AG04449 (cell line): ENCODE measurements at places on chromosomes 3 and 15.

DNA sequence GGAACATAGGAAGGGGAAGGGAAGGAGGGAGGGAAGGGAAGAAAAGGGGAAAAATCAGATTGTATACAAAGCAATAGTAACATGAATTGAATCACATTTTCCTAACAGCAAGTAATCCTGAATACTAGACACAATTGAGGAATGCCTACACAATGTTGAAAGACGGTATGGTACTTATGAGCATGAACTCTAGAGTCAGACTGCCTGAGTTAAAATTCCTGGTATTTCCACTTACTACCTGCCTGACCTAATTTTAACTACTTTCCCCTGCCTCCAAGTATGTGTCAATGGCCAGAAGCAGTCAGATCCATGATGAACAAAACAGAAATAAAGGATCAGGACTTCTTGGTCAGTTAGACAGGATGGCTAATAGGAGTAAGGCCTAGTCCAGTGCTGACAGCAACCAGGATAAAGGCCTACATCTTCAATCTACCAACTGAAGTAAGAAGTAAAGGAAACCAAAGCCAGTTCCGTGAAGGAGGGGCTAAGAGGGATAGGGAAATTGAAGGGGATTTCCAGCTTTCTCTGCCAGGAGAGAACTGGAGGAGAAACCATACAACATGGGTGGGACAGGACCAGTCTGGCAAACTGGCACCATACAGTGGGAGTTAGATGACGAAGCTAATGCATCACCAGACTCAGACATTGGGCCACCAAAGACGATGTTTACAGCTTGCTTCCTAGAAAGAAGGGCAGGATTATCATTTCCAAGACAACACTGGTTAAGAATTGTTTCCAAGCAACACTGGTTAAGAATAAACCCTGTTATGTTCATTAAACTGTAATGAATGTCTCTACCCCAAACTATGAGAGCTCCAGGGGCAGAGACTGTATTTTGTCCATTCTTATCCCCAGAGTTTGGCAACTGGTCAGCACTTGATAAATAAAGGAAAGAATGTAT, 151.6 kb upstream of the UBE2E2 start:
- no peak for DNase-seq

GRCh38 chr3:186929186-186929585, 1.1 kb upstream of the ST6GAL1 start:
- no peak for DNase-seq

DNA sequence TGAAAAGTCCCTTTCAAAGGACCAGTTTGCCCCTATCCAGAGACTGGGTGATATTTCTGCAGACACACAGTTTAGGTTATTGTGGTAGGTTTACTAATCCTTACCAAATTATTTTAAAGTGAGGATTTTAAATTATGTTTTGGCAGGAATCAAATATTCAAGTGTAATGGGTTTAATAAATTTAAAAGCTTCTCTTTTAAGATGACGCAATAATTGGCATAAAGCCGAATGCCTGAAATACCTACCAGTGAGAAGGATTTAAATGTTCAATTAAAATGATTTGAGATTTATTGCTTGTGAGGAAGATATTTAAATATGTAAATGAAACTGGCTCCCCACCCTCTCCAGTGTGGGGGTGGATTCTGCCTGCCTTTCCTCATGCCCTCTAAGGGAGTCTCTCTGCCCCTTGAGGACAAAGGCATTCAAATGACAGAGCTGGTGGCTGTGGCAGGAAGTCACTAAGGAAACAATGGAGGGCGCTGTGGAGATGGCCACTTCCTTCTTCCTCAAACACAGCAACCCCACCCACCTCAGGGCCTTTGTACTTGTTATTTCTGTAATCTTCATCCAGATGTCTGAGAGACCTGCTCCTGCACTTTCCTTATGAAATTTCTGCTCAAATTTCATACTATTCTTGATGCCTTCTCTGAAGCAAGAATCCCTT, 131.7 kb downstream of the TNIK start:
- DNase-seq: no peak

DNA sequence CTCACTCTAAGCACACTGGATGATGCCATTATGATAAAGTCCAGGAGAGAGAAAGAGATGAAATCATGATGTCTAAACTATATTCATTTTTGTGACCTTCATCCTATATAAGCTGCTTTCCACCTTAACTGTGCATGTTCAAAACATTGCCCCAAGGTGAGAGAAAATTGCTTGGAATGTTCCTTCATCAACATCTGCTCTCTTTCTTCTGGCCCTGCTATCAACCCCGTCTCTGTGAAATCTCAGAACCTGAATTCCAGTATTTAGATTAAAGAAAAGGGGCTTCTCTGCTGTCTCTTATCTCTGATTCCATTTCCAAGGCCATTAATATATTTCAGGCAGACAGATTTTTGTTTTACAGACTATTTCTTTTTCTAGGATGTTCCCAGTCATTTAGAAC, 47.3 kb upstream of the PHLDB2 start:
- DNase-seq: no peak

DNA sequence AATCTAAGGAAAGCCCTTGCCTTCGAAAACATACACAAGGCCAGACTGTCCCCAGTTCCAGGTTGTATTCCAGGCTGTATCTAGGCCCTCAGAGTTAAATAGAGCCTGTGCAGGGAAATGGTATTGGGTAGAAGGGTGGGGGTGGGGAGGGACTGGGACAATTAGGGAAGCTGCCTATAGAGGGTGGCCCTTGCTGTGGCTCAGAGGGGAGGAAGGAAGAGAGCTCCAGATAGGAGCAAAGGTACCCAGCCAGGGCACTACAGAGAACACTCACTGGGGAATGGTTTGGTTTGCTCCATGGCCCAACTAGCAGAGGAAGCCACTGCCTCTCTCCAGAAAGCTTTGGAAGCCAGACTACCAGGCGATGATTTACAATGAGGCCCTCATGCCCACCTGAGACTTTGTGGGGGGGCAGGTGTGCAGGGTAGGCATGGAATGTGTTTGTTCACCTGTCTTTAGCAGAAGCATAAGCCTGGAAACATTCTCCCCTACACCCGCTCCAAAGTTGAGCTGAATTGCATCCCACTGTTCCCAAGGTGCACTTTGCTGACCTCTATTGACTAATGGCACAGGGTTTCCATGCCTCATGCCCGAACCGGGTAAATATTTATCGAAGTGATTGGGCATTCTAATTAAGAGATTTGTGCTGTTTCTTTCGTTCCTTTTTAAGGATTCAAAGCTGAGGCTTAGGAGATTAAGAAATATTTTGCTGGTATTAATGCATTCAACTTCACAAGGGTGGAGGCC, 6.3 kb upstream of the TLE3 start:
- DNase-seq: no peak

- no peak for DNase-seq
Measured at GRCh38 chr15:74579001-74579400, 36.6 kb upstream of the CLK3 start.

DNA sequence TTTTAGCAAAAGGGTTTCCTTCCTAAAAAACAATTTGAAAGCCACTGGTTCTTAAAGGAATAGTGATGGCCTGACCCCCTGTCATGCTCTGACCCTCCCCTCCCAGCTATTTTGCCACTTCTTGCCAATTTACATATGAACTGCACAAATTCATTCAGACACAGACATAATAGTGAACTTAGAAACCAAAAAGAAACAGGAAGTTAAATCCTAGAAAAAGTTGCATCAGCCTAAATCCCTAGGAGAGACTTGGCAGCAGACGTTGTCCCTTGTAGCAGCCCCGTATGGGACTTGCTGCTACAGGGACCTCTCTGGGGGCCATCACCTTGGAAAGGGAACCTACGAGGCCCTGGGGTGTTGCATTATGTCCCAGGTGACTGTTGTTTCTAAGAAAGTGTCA, 14.3 kb upstream of the PDE8A start:
- no peak for DNase-seq

DNA sequence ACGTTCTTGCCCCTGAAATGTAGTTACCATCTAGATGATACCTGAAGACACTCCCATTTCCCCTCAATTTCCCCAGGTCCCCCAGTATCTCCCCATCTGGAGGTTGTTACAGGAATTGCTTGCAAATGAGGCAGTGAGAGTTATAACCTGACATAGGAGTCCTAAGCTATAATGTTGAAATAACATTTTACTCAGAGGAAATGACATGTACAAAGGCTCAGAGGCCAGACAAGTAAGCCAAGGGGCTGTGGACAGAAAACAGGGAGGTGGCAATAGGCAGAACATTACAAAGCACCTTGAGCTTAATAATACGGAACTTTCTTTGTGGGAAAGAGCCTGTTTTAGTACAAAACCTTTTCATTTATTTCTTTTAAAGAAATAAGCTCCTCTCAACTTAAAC, 171.9 kb downstream of the FRMD5 start:
- no peak for DNase-seq

DNA sequence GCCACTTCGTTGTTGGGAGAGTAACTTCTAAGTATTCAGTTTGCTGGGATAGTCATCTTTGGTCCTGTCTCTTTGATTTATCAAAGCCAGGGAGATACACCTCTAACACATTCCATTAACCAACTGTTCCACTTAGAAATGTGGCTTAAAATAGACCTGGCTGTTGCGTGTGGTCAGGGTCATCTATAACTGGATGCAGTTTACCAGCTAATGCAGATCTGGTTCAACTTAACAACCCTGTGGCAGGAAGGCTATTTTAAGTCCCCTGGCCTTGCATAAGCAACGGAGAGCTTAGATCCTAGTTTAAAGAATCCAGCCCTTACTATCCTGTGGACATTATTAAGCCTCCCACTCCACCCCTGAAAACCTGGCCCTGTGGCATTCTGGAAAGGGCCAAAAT, 28.1 kb upstream of the CAPN3 start:
- DNase-seq: no peak

DNA sequence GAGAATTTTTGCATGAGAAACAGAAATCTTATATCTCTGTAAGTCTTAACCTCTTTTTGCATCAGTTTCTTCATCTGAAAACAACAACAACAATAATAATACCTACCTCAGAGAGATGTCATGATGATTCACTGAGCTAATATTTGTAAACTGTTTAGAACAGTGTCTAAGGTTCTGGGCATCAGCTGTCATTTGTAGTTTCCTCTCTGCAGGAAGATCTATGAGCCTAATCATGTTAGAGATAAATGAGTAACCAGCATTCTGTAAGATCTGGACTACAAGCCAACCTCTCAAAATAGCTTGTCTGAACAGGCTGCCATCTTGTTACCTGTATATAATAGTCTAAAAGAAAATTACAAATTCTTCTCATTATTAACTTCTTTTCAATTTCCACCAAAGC, 383.0 kb upstream of the RORA start:
- no peak for DNase-seq

- DNase-seq: no peak
Measured at GRCh38 chr3:179149406-179149867, 1.3 kb downstream of the PIK3CA start.

DNA sequence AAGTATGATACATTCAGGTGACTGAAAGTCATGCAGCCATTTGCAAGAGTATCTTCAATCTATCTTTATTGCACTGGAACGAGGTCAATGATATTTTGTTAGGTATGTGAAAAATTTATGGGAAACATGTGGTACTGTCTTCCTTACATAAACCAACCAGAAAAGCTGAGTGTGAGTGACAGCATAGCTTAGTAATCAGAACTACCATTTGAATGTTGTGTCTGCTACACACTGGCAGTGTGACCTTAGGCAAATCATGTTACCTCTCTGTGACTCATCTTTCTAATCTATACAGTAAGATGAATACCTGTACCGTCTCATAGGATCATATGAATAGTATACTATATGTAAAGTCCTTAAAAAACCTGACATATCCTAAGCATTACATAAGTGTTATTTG, 337.9 kb upstream of the IL12A start:
- no peak for DNase-seq

DNA sequence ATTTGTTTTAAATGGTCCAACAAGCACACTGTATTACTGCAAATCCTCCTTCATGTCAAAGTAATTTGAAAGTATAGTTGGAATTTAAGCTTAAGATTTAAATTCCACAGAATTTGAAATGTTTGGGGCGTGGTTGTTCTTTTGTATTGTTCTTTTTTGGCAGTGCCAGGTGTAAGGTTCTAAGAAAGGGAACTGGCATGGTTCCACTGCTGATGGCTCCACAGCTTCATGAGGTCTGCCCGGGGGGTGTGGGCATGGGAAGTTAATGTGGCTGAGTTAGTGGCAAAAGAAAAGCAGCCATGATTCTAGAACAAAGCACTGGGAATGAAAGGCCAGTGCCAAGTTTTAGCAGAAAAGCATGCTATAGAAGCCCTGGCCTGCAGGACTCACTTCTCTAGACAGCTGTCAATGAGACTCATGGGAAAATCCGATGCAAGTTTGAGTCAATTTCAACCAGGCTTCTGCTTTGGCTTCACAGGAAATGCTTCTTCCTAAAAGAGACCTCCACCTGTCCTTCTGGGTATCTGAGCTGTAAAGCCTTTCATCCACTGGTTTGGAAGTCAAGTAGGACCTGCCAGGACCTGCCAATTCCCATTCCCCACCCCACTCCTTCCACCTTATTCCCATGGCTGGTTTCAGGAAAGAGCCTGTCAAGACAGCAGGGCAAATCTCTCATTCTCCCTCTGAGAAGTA, 18.9 kb downstream of the CDCP1 start:
- no peak for DNase-seq

DNA sequence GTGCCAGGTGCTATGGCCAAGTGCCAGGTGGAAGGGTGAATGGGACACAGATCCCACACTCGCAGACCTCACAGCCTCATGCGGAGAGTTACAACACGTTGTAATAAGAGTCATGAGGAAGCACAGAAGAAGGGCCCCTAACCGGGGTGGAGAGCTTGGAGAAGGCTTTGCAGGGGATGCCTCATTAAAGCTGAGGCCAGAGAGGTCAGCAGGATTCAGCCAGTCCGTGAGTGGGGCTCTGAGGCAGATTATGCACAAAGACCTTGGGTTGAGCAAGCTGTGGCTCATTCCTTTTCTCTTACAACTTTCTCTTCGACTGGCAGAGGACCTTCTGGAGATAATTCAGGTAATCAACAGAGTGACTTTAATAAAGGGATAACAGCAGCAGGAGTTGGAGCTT, 65.3 kb upstream of the SNRK start:
- DNase-seq: no peak

GRCh38 chr15:73305331-73306211, 63.2 kb downstream of the HCN4 start:
- peak; percentile 29 for DNase-seq

DNA sequence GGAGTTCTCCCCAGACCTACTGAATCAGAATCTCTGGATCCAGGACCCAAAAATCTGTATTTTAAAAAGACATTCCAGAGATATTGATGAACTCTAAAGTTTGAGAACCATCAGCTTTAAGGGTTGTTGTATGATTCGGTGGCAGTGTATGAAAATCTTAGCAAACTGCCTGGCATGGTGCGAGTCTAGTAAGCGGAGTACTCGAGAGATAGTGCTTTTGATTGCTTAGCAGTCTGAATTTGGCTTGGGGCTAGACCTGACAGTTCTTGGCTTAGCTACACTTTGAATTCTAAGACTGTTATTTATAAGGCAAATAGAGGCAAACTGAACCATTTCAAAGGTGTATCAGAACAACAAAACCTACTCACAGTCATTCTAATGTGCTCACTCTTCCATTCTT, 329.0 kb downstream of the LPP start:
- DNase-seq: no peak

DNA sequence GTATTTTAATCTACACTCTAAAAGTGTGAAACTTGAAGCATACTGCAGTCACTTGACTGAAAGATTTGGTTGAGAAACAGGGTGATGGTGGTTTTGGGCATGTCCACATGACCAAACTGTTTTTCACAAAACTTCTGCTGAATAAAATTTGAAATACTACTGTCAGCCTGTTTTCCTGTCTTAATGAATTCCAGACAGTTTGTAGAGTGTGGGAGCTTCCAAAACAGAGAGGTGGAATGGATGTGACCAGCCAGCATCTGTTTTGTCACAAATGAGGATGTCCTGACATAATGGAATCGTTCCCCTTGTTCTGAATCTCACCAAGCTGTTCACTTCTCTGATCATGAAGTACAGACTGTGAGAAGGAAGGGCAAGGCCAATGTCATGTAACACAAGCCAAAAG, 11.8 kb downstream of the MITF start:
- DNase-seq: no peak
